ENCODE measurements at places on chromosomes 11 and 22. TPM values are rescaled to one million over a fixed set of nuclear protein-coding genes. Genes with fewer than 3 reads are reported as not detected.

DNA sequence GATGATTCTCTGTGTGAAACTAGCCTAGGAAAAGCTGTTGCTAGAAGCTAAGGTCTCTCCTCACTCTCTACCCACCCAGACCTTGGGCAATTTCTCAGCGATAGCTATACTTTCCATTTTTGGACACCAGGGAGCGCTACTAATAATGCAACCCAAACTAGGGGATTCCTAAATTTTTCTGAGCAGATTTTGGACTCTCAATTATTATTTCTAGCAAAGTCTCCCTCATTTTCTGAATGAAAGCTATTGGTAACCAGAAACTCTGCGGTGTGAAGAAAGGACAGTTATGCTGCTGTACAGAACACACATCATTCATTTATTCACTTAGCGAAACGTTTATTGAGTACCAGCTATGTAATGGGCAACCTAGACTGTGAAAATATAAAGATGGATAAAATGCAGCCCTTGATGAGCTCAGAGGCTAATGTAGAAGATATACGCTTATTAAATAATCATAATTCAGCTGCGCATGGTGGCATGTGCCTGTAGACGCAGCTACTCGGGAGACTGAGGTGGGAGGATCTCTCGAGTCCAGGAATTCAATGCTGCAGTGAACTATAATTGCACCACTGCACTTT lies 6.1 kb upstream of the STIM1 start:
- H3K27ac ChIP-seq: no peak overlapping the region
- no peaks in the 10 kb centered on the region for H3K27me3 ChIP-seq
- DNase-seq: no peak
- H3K36me3 ChIP-seq: no peaks in the 10 kb centered on the region
- H3K4me1 ChIP-seq: no peaks in the 10 kb centered on the region
- no peak overlapping the region for H3K4me3 ChIP-seq

- H3K4me1 ChIP-seq: peaks cover 32% of the 10 kb centered on the region
- DNase-seq: no peak
- H3K36me3 ChIP-seq: no peaks in the 10 kb centered on the region
- no peak overlapping the region for H3K27ac ChIP-seq
- no peak overlapping the region for H3K4me3 ChIP-seq
- no peaks in the 10 kb centered on the region for H3K27me3 ChIP-seq
Measured at GRCh38 chr11:123174196-123175183, 20.6 kb downstream of the CLMP start.

DNA sequence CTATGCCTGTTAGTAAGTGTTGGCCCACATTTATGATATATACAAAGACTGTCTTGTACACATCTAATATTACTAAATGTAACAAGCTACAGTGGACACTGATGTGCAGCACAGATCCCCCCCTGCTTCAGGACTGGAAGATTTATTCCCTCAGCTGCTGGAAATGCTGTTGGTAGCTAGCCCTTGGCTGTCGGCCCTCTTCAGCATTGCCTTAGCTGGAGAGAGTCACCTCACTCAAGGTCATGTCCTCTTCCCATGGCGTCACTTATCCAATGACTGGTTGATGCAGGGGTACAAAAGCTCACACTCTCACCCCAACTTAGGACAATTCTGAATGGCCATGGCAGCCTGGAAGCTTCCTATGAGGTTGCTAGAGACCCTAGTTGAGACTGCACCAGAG lies 312.7 kb downstream of the SOX6 start:
- DNase-seq: no peak
- no peak overlapping the region for H3K27ac ChIP-seq
- no peaks in the 10 kb centered on the region for H3K4me1 ChIP-seq

DNA sequence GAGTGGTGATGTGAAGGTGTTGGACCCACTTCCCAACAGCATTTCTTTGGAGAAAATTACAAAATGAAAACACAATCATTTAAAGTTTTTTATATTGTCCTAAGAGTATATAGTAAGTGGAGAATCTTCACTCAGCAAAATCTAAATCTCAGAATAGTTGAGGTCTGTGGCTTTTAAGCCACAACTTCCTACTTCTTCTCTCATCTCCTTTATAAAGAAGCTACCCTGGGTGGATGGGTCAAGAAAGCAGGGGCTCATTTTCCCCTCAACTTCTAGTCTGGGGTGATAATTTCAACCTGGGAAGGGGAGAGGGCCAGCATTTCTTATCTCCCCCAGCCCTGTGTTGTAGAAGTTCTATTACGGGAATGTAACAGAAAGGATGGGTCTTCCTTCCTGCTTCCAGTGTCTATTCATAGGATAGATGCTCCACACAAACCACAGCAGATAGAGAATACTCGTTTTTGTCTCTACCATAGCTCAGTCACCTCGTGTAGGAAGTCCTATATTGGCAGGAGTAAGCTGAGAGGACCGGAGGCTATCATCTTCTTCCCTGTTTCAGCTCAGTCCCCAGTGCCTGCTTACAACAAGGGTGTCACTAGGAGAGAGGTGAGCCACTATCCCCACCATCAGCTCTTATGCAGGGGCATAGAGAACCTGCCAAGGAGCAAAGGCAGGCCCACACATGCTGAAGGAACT lies 341.5 kb downstream of the CASP12 start:
- no peaks in the 10 kb centered on the region for H3K36me3 ChIP-seq
- no peak for DNase-seq
- H3K27me3 ChIP-seq: no peaks in the 10 kb centered on the region
- no peak overlapping the region for H3K27ac ChIP-seq

GRCh38 chr11:46649180-46649738 lies 31.9 kb downstream of the ATG13 start:
- peaks cover 5% of the 10 kb centered on the region for H3K36me3 ChIP-seq
- no peaks in the 10 kb centered on the region for H3K27me3 ChIP-seq
- DNase-seq: no peak
- H3K4me1 ChIP-seq: no peaks in the 10 kb centered on the region

DNA sequence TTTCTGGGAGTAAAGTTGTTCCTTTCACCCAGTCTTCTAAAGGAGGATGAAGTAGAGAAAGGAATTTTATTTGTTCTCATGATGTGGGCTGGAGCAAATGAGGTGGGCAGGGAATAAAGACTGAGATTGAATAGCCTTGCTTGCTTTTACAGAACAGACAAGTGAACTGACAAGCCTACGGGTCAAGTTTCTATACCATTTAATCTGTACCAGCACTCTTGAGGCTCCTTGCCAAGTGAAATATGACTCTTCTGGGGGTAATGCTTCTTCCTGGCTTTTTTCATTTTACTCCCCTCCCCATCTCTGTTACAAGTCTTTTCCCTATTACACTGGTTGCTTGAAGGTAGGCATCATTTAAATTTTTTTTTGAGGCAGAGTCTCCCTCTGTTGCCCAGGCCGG lies 54.8 kb downstream of the CSTPP1 start:
- DNase-seq: no peak
- no peaks in the 10 kb centered on the region for H3K27me3 ChIP-seq
- no peak overlapping the region for H3K27ac ChIP-seq
- peaks cover 8% of the 10 kb centered on the region for H3K36me3 ChIP-seq

- no peak for DNase-seq
- H3K27me3 ChIP-seq: peaks cover 9% of the 10 kb centered on the region
- peaks cover 6% of the 10 kb centered on the region for H3K4me1 ChIP-seq
- H3K36me3 ChIP-seq: no peaks in the 10 kb centered on the region
- no peak overlapping the region for H3K4me3 ChIP-seq
Measured at GRCh38 chr22:41263704-41264103, 22.3 kb downstream of the RANGAP1 start.

DNA sequence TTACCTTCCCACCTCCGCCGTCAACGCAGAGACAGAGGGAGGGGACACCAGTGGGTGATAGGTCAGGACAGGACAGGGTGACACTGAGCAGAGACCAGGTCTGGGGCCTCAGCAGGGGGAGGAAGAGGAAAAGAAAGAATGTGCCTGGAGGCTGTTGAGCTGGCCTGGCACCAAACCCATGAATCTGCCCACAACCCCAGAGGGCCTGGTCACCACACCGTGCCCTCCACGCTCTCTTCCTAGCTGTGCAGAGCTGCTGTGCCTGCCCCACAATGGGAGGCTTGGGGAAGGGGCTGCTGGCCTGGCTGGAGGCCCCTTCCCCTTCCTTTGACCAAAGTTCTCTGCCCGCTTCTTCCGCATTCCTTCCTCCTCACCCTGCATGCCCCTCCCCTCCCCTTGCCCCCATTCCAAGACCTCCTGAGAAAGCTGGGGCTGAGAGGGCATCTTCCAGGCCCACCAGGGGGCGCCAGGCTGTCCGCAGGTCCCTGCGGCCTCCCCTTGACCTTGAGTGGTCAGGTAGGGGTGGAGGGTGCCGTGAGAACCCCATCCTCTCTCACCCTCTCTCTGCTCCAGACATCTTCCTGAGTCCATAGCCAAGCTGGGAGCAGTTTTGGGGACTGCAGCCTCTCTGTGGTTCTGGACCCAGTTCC lies 11.0 kb upstream of the CACNA1I start:
- DNase-seq: peak; percentile 52
- H3K27me3 ChIP-seq: peaks cover 8% of the 10 kb centered on the region
- no peak overlapping the region for H3K27ac ChIP-seq

GRCh38 chr11:44915621-44916020 lies 35.1 kb downstream of the TP53I11 start:
- peaks cover 6% of the 10 kb centered on the region for H3K27me3 ChIP-seq
- no peak overlapping the region for H3K27ac ChIP-seq
- DNase-seq: no peak
- peaks cover 25% of the 10 kb centered on the region for H3K4me1 ChIP-seq
- H3K36me3 ChIP-seq: no peaks in the 10 kb centered on the region
- no peak overlapping the region for H3K4me3 ChIP-seq

DNA sequence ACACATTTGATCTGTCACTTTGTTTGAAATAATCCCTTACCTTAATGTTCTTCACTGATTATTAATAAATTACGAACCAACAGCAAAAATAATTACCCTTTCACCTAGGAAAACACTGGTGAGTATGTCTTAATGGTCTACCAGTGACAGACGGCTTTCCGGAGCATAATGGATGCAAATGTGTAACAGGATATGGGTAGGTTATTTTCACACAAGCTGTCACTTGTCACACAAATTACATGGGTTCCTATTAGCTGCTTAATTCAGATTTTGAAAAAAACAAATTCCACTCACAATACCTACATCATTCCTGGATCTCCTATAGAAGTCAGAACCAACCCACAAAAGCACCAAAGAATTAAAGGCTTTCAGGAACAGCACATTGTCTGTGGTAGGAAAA lies 127.9 kb downstream of the WT1 start:
- no peaks in the 10 kb centered on the region for H3K36me3 ChIP-seq
- peaks cover 28% of the 10 kb centered on the region for H3K4me1 ChIP-seq
- peak overlapping the region; percentile 80 for H3K27ac ChIP-seq
- no peaks in the 10 kb centered on the region for H3K27me3 ChIP-seq
- DNase-seq: no peak

DNA sequence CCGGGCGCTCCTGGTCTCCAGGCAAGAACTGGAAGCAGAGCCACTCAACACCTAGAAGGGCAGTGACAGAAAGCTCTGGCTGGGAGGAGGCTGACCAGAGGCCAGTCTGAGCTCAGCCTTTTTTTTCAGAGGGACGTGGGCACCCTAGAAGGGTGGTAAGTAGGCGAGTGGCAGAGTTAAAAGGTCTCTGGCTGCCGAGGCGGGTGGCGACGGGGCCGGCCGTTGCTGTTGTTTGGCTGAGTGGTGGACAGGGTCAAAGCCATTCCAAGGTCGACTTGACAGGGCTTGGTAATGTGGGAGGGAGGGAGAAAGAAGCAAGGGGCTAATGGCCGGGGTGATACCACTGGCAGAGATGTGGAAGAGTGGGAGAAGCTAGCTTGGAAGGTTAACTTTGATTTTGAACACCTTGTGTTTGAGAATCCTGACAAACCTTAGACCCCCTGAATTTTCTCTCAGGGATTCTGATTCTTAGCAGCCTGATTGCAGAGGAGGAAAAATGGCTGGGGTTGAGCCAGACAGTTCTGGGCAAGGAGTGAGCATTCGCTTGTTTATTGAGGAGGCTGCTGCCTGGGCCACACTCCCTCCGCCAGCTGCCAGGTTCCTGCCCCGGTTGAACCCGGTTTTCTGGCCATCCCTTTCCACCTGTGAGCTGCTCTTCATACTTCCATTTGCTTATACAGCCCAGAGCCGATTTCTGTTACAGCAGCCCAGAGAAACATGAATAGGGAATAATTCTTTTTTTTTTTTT lies 868 bp upstream of the SYCE3 start:
- no peak overlapping the region for H3K27ac ChIP-seq
- H3K36me3 ChIP-seq: no peaks in the 10 kb centered on the region
- peak overlapping the region; percentile 89 for H3K4me3 ChIP-seq
- no peak for DNase-seq
- peaks cover 13% of the 10 kb centered on the region for H3K27me3 ChIP-seq

GRCh38 chr11:68353669-68354068 lies 41.3 kb downstream of the LRP5 start:
- H3K27ac ChIP-seq: no peak overlapping the region
- H3K4me3 ChIP-seq: no peak overlapping the region
- H3K4me1 ChIP-seq: peaks cover 2% of the 10 kb centered on the region
- DNase-seq: no peak
- H3K36me3 ChIP-seq: peaks cover 5% of the 10 kb centered on the region

DNA sequence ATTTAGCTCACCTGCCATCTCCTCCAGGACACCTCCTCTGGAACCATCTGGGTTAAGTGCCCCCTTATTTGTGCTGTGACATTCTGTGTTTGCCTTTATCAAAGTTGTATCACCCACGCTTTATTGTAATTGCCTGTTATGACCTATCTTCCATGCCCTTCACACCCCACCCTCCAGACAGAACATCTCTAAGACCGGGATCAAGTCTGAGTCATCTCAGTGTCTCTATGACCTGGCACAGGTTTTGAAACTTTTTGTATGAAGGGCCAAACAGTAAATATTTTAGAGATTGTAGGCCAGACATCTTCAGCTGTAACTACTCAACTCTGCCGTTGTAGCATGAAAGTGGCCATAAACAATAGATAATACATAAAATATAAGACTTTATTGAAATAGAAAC lies 161.8 kb downstream of the SPON1 start:
- H3K36me3 ChIP-seq: peaks cover 10% of the 10 kb centered on the region
- no peaks in the 10 kb centered on the region for H3K27me3 ChIP-seq
- no peak for DNase-seq
- no peak overlapping the region for H3K27ac ChIP-seq
- no peak overlapping the region for H3K4me3 ChIP-seq

GRCh38 chr11:34870548-34871196 lies 45.5 kb downstream of the APIP start:
- no peak overlapping the region for H3K4me3 ChIP-seq
- H3K27me3 ChIP-seq: peaks cover 2% of the 10 kb centered on the region
- H3K36me3 ChIP-seq: peaks cover 7% of the 10 kb centered on the region

- no peak for DNase-seq
- no peak overlapping the region for H3K4me3 ChIP-seq
- H3K4me1 ChIP-seq: no peaks in the 10 kb centered on the region
- no peak overlapping the region for H3K27ac ChIP-seq
- H3K36me3 ChIP-seq: peaks cover 9% of the 10 kb centered on the region
- peaks cover 9% of the 10 kb centered on the region for H3K27me3 ChIP-seq
Measured at GRCh38 chr22:47286590-47286989, 524.1 kb downstream of the TBC1D22A start.

GRCh38 chr11:14773755-14774154 lies 118.3 kb downstream of the CYP2R1 start:
- no peaks in the 10 kb centered on the region for H3K27me3 ChIP-seq
- no peak overlapping the region for H3K27ac ChIP-seq
- H3K4me3 ChIP-seq: no peak overlapping the region
- no peaks in the 10 kb centered on the region for H3K4me1 ChIP-seq

The AIP gene
- total RNA-seq: 43.0 TPM

The LARGE1 gene
- total RNA-seq: 81.2 TPM

The TREH gene
- total RNA-seq: not detected

The SUSD2 gene
- 123 TPM for total RNA-seq

The NNMT gene
- total RNA-seq: 3.4 TPM

The GVQW3 gene
- 14.8 TPM for total RNA-seq

The KRTAP5-8 gene
- total RNA-seq: not detected

The DAGLA gene
- total RNA-seq: 9.6 TPM
